ENCODE measurements at places on chromosomes 2 and 18.
A peak's percentile ranks its signal among the peaks of the same experiment; 100 is the strongest.

- no peak for DNase-seq
These were observed 7.4 kb downstream of the UGT1A6 start for GRCh38 chr2:233700028-233700635.

DNA sequence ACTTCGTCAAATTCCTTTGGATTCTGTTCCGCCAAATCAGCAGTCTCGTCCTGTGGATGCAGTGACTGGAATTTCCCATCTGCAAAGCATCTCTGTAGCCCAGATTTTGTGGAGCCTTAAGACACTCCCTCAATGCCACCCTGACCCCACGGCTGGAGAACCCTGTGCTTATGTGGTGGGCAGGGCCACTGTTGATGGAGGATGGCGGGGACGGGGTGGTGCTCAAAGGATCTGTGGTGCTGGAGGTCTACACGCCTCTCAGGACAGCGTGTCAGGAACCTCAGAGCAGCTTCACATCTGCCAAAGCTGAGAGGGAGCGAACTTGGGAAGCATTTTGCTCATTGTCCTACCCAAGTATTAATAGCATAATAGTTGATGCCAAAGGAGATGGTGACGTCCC is 200.1 kb downstream of the MGAT5 start:
- DNase-seq, result no peak

- no peak for DNase-seq
These were observed 110.5 kb downstream of the GYPC start for GRCh38 chr2:126766295-126766968.

DNA sequence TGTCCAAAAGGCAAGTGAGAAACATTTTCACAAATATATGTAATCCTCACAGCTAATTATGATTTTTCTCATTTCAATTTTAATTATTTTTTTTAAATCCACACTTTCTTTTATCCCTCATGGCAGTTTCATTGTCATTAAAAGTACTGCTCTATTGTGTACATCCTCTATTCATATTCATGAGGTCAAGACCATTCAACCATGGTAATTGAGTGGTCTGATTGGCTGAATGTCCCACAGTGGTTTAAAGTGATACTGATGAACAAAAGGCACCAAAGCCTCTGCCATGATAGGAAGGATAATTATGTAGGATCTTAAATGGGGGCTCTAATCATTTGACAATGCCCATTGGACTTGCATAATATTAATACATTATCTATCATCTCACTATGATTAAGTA is 108.4 kb upstream of the EPHA4 start:
- DNase-seq, result no peak

GRCh38 chr2:157413326-157414035 is 30.4 kb downstream of the CYTIP start:
- DNase-seq, result peak; percentile 63

- DNase-seq, result no peak
These were observed 499.6 kb upstream of the ACVR2A start for GRCh38 chr2:147345246-147345645.

GRCh38 chr18:51659781-51660180 is 462.3 kb upstream of the MEX3C start:
- DNase-seq, result no peak

DNA sequence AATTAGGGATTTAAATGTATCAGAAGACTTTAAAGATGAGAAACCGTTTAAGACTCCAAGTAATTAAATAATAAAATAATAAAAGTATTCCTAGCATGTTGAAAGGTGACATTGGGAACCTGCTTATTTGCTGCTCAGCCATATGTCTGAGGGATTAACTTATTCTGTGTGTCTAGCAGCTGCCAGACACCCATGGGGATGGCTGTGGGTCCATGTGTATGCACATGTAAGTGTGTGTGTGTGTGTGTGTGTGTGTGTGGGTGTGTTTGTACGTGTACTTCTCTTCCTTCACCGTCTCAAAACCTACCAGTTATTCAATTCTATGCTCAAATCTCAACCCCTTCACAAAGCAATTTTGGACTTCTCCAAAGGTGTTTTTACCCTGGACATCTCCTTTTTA is 124.5 kb downstream of the SETBP1 start:
- DNase-seq, result no peak

GRCh38 chr2:146229508-146230155 is 1615.2 kb upstream of the ACVR2A start:
- DNase-seq, result no peak

GRCh38 chr2:196383799-196384198 is 212.4 kb upstream of the STK17B start:
- DNase-seq, result no peak

DNA sequence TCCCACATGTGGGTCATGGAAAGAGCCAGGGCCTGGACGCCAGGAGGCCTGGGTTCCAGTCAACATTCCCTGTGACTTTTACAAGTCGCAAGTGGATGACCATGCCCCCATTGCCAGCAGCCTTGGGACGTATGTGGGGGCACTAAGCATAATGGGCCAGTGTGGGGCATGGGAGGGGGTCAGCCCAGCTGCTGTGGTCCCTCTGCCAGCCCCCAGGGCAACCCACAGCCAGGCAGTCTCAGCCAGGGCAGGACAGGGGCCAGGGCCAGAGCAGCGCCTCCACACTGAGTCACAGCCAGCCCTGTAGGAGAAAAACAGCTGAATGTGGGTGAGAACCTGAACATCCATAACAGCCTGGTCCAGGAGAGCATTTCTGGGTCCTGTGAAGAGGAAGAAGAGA is 173.2 kb downstream of the GFPT1 start:
- DNase-seq, result no peak
